EL (cell line): ENCODE measurements at places on chromosomes 1 and 21.

DNA sequence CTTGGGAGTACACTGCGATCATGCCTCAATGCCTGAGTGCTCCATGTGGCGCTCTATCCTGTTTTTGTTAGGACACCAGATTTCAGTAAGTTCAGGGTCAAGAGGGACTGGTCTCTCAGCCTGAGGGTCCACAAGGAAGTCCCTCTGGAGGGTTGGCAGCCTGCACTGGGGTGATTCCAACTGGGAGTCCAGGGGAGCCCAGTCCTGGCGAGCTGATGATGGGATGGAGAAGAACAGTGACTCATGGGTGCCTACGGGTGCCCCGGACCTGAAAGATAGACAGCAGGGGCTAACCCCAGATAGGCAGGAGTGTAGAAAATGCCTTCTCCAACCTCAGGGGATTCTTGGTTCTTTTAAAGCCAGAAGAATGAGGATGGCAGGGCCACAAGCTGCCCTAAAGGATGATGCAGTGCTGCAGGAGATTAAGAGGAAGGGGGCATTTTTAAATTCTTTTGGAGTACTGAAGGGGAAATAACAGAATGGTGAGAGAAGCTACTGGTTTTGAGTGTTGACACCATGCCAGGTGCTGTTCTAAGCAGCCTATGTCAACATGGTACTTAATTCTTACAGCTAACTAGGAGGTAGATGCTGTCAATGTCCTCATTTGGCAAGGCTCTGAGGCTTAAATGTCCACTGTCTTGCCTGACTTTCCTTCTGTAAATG, 68.4 kb upstream of the TLR5 start:
- no peak for DNase-seq

GRCh38 chr1:97551113-97551512, 369.7 kb downstream of the DPYD start:
- no peak for DNase-seq

GRCh38 chr1:244029124-244029523, 22.0 kb upstream of the ZBTB18 start:
- DNase-seq: no peak

DNA sequence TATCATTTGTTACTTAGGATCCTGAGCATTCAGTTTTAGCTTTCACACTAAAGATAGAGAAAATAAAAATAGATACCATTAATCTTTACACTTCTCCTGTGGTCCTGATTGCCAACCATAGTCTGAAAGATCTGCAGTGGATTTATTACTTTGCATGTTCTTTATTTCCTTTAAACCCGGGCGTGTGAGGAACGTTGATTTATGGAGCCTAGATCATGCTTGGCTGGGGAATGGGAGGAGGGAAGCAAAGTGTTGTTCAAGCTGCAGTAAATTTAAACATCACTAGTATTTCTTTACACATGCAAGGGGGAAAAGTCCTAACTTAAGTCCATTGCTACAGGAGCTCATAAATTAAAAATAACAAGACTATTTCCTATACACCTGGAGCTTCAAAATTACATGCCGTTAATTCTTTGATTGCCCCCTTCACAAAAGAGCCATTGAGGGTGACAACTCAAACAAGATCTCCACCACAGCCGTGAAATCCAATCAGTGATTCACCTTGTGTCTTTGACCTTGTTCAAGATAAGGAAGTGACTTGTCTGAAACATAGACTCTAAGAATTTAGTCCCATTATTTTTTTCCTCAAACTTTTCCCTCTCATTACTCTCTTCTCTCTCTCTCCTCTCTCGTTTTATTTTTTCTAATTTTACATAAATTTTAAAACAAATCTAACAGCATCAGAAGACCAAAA, 282.7 kb downstream of the KIF26B start:
- DNase-seq: no peak

DNA sequence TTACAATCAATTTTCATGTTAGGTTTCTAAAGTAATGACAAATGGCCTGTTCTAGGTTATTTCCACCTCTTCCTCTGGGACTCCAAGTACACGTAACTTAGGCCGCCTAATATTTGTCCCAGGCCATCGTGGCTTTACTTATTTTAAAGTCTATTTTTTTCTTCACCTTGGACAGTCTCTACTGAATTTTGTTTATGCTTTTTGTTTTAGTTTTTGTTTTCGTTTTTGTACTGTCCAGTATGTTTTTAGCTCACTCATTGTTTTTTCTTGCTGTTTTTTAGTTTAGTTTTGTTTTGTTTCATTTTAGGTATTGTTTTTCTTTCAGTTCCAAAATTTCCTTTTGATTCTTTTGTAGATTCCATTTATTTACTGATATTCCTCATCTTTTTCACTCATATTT, 187.7 kb upstream of the RNPC3 start:
- no peak for DNase-seq

DNA sequence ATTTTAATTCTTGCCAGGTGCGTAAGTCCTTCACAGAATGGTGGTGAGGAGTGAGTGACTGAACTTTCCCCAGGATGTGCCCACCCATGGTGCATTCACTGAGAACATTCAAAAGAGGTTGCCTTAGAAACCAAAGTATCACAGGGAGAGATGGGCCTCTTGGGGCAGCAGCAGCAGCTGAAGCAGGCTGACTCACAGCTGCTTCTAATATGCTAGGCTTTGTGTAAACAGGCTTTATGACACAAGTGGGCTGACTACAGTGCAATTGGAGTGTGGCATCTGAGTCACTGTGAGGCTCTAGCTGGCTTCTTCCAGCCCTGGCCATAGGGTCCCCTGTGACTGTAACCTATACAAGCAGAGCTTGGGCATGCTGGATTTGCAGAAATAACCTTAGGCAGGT, 12.6 kb downstream of the PIGP start:
- DNase-seq: peak; percentile 91

GRCh38 chr1:230264342-230264741, 161.8 kb downstream of the PGBD5 start:
- no peak for DNase-seq

DNA sequence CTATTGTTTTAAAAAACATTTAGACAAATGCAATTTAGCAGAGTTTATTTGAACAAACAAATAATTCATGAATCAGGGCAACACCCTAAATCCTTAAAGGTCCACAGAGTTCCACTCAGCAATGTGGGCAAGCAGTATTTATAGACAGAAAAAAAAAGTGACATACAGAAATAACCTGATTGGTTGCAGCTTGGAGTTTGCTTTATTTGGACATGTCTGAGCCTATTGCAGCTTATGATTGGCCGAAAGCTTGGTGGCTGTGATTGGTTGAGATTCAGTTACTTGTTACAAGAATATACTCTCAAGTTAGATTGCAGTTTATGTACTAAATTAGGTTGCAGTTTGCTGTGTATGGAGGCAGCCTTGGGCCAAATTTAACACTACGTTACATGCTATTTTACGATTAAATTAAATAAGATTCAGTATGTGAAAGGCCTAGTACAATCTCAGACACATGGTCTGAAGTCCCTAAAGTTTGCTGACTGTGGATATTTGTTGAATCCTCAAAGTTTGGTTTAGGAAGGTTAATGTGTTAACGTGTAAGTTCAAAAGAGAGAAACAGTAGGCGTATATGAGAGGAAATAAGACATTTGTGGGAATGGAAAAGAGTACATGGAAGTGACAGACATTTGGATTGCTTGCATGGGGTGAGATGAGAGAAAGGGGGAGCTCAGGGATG, 6.9 kb upstream of the CAMSAP2 start:
- no peak for DNase-seq

GRCh38 chr1:238681451-238681850, 704.9 kb upstream of the CHRM3 start:
- peak; percentile 39 for DNase-seq

DNA sequence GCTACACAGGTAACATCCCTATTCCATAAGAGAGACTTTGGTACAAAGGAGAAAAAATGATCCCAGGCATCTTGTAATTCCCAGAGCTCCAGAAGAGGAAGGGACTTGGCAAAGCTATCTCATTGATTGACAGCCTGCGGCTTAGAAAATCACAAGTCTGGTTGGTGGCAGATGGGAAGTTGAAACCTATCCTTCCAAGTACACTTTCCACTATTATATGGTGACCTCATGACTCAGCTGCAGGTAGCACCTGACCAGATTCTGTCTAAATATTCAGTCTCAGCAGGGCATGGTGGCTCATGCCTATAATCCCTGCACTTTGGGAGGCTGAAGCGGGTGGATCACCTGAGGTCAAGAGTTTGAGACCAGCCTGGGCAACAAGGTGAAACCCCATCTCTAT, 89.9 kb downstream of the TIAM1 start:
- DNase-seq: no peak

GRCh38 chr1:69766431-69767180, 198.9 kb downstream of the LRRC7 start:
- DNase-seq: no peak

DNA sequence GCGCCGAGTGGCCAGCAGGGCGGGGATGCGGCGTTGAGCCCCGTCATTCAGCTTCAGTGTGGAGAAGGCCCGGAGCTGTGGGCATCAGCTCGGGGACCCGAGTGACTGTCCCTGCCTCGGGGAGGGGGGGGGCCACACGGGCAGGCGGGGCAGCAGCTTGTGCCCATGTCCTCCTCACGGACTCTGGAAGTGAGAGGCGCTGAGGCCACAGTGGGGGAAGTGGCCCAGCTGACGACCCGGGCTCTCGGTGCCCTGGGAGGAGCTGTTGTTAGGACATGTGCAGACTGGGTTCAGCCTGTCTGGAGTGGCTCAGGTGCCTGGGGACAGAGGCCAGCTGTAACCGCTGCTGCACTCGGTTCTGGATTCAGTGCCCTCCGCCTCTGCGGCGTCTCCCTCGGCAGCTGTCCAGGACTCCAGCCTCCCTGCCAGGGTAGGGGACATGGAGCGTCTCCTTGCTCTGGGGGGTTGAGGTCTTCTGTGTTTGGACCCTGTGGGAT, 71.1 kb downstream of the SKI start:
- DNase-seq: no peak

- DNase-seq: no peak
These were observed 25.6 kb upstream of the DMBX1 start for GRCh38 chr1:46464013-46464548.

DNA sequence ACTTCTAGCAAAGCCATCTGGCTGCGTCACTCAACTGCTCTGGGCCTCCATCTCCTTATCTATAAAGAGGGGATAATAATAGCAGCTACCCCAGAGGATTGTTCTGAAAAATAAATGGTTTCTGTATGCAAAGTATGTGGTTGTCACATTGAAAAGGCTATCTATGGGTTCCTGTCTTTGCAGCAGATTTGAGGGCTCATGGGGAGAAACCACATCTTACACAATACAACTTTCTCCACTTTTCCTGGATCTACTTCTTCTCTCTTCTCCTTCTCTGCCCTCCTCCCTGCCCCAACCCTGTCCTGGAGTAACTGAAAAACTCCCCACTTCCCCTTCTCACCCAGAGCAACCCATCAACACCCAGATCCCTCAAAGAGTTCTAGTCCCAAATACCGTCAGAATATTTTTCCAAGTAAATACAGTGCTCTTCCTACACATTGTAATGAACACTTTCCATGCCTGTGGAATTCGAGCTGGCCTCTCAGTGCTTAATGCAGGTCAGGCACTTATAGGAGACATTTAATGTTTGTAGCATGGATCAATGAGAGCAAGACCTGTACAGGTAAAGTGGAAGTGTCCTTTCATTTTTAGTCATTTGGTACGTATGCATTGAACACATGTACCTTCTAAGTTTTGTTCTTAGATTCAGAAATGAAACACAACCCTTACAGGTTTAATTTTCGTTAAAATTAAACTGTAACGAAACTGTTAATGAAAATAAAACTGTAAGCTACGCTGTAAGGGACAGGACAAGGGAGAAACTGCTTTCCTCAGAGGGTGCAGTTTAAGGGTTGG, 131.9 kb downstream of the AK5 start:
- DNase-seq: no peak

GRCh38 chr1:109312978-109313775, 6.4 kb upstream of the MYBPHL start:
- no peak for DNase-seq

DNA sequence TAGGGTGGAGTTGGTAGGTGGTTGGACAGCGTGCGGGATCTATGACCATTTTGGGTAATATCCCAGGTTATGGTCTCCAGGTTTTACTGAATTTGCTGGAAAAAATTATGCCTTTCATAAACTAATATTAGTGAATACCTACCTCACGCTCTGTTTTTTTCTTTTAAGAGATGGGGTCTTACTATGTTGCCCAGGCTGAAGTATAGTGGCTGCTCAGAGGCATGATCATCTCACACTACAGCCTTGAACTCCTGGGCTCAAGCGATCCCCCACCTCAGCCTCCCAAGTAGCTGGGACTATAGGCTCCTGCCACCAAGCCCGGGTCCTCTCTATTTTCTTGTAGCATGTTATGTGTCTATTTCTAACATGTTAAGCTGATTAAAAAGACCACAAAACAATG, 100.2 kb downstream of the RHOU start:
- no peak for DNase-seq

- no peak for DNase-seq
These were observed 54.3 kb upstream of the PCP4 start for GRCh38 chr21:39812983-39813382.

DNA sequence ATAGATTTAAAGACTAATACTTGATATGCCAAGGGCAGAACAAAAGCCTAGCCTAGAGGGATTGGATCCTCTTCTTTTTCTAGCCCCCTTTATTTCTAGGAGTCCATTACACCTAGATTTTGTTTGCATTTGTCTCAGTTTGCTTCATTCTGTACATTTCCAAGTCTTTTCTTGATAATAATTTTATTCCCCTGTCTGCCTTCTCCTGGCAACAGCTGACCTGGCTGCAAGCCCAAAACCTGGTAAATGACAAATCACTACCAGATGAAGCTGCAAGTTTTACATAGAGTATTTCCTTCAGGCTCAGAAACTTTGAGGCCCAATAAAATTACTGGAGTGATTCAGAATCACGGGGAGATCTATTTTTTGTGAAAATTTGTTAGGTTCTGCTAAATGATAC, 36.5 kb upstream of the LHX8 start:
- DNase-seq: no peak

GRCh38 chr1:51214615-51215131, 21.4 kb upstream of the RNF11 start:
- peak; percentile 81 for DNase-seq

DNA sequence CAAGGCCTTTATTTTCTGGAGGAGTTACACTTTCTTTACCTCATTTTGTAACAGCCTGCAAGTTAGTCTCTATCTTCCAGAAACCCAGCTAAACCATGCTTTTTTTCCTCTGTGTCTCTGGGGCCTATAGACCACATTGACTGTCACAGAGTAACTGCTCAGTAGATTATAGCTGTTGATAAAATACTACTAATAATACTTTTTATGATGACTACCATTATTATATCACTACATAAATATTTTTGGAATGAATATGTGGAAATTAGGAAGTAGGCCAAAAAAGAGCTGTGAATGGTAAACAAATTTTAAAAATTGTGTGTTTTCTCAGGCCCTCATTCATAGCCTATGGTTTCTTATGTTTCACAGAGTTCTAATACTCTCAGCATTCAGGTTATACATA, 233.1 kb upstream of the USP24 start:
- DNase-seq: peak; percentile 47

- no peak for DNase-seq
These were observed 43.6 kb downstream of the RAP1GAP start for GRCh38 chr1:21625390-21626190.

- no peak for DNase-seq
These were observed 3.0 kb downstream of the PRRC2C start for GRCh38 chr1:171488190-171488929.
